Activated naive CD8-positive, alpha-beta T cell treated with anti-CD3 and anti-CD28 coated beads, Interleukin-2, amount 10 ng/mL, durations not matched to agents 7 days and 5 days (primary cell): ENCODE measurements at places on chromosomes 2 and 18. TPM values are rescaled to one million over a fixed set of nuclear protein-coding genes. Genes with fewer than 3 reads are reported as not detected.

Gene ESPNL
- total RNA-seq = 0.09 TPM

Gene RFX8
- 2.2 TPM for total RNA-seq

Gene AMER3
- not detected for total RNA-seq

GRCh38 chr2:199469514-199470360 is 12.0 kb upstream of the SATB2 start:
- H3K36me3 ChIP-seq = peaks cover 2% of the 10 kb centered on the region
- H3K27ac ChIP-seq = peak overlapping the region; percentile 34
- H3K27me3 ChIP-seq = peaks cover 86% of the 10 kb centered on the region

DNA sequence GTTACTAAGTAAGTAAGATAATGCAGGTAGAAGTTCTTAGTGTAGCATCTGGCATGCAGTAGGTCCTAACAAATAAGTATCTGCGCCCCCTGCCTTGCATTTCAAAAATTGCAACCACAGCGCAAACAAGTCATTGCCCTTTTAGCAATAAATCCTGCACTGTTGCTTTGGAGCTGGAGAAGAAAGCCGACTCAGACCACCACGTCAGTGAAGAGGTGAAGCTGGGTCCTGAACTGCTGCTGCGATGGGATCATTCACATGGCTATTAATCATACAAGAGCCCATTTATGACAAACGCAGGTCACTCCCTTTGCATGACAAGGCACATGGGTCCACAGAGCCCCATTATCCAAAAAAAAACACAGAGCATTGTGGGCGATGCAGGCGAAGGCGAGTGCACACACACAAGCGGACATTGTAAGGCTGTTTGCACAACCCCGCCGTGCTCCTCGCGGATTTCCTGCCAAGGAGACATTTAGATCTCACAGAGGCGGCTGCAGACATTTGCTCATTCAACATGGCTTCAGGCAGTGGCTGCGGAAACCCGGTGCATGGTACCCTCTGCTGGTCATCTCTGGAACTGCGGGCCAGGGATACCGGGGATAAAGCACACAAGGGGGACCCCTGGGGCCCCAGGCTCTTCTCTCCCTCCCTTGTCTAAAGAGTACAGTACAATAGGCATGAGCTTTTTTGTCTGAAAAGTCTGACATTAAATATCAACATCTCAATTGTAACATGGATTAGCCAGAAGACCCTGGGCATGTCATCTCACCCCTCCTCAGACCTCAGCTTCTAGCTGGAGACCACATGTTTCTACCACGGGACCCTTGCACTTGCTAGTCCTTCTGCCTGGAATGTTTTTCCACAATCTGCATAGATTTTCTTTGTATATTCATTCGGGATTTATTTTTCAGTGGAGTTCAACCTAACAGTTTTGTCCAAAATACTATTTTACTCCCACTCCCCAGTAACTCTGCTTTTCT is 56.7 kb downstream of the CYRIA start:
- peak overlapping the region; percentile 81 for H3K4me3 ChIP-seq
- peaks cover 4% of the 10 kb centered on the region for H3K4me1 ChIP-seq
- DNase-seq = peak; percentile 89
- H3K36me3 ChIP-seq = no peaks in the 10 kb centered on the region
